NT2/D1 (cell line): ENCODE measurements at places on chromosomes 4 and X.
A peak's percentile ranks its signal among the peaks of the same experiment; 100 is the strongest.

- DNase-seq = no peak
Measured at GRCh38 chrX:45557387-45557786, 356.7 kb upstream of the DIPK2B start.

- DNase-seq = no peak
Measured at GRCh38 chrX:153967536-153968224, 3.9 kb downstream of the HCFC1 start.

- no peak for DNase-seq
Measured at GRCh38 chr4:173301518-173302201, 32.5 kb downstream of the HMGB2 start.

GRCh38 chr4:22848332-22848731 lies 155.6 kb downstream of the GBA3 start:
- DNase-seq = no peak

GRCh38 chr4:81769244-81769643 lies 297.5 kb upstream of the RASGEF1B start:
- no peak for DNase-seq

- peak; percentile 50 for DNase-seq
Measured at GRCh38 chrX:107710617-107711391, 64.8 kb downstream of the TSC22D3 start.

GRCh38 chr4:42234817-42235216 lies 82.4 kb upstream of the BEND4 start:
- no peak for DNase-seq

GRCh38 chr4:27524224-27524623 lies 663.6 kb downstream of the STIM2 start:
- DNase-seq = no peak

DNA sequence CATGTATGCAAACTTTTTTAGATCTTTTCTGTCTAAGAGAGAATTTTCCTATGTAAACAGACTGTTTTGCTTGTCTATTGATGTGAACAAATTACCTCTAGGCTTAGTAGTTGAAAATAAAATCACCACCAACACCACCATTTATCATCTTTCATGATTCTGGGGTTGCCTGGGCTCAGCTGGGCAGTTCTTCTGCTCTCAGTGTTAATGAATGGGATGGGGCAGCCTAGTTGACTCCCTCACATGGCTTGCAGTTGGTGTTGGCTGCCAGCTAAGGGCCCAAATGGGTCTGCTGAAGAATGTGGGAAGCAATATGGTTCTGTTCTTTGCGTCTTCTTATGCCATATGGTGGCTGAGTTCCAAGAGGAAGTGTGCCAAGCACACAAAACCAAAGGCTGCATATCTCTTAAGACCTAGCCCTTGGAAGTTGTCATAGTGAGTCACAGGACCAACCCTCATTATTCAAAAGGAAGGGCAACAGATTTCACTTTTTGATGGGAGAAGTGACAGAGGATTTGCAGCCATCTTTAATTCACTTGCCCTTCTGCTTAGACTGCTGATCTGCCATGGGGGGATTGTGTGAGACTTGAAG lies 17.9 kb downstream of the REELD1 start:
- DNase-seq = no peak

- DNase-seq = no peak
Measured at GRCh38 chr4:104129243-104129642, 365.5 kb downstream of the CXXC4 start.

DNA sequence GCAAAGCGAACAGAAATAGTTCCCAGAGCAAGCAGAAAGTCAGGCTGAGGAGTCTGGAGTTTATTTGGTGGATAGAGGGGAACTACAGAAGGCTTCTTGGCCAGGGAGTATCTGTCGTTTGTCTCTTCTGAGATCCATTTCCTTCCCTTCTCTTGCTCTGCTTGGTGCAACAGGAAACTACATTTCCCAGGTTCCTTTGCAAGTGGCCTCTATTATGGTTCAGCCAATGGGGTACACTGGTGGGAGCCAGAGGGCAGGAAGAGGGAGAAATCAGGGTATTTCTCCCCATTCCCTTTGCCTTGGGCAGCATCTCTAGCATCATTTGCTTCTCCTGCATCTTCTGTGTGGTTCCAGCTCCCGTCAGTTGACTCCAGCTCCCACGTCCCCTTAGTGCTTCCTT lies 142.1 kb downstream of the BCOR start:
- no peak for DNase-seq

DNA sequence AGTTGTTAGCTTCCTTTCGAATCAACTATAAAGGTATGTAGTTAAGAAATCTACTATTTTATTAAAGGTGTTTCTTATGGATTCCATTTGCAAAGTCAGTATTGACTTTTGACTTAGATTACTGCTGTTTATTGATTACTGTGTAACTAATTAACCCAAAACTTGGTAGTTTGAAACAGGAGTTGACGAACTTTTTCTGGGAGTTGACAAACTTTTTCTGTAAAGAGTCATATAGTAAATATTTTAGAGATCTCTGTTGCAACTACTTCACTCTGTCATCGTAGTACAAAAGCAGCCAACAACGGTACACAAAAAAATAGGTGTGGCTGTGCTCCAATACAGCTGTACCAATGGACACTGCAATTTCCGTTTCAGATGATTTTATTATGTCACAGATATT lies 30.2 kb downstream of the AGA start:
- no peak for DNase-seq

- no peak for DNase-seq
Measured at GRCh38 chrX:72584163-72584562, 11.5 kb upstream of the HDAC8 start.

DNA sequence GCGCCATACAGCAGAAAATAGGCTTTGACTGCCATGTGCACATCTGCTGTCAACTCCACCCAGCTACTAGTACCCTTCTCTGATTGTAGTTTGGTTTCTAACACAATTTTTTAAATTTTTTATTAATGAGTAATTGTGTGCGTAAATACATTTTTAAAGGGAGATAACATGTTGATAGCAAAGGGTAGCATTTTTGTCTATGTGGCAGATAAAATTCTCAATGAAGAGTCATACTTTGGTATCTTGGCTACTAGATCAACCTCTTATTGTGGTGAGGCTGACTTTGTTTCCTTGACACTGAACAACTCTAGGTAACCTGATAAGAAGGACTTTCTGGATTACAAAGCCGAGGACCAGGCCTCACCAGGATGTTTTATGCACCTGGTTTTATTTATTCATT lies 9.5 kb downstream of the ADH4 start:
- DNase-seq = no peak

DNA sequence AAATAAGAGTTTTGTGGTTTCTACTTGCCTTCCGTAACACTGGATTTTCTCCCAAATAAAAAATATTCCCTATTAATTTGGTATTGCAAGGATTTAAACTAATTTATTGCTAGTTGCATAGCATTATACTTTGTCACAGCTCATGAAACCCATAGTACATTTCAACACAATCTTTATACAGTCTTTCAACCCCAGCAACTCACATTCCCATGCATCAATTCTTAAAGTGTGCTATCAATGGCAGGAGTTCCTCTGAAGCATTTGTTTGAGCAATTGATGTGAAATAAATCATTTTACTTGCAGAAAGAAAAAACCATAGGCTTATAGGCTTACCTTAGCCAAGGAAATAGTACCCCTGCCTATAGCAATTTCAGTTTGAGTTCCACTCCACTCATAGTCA lies 251.9 kb downstream of the PAPSS1 start:
- DNase-seq = no peak

GRCh38 chrX:23742174-23742696 lies 841 bp downstream of the ACOT9 start:
- DNase-seq = no peak

- peak; percentile 73 for DNase-seq
Measured at GRCh38 chr4:24980064-24980690, 50.6 kb downstream of the LGI2 start.

DNA sequence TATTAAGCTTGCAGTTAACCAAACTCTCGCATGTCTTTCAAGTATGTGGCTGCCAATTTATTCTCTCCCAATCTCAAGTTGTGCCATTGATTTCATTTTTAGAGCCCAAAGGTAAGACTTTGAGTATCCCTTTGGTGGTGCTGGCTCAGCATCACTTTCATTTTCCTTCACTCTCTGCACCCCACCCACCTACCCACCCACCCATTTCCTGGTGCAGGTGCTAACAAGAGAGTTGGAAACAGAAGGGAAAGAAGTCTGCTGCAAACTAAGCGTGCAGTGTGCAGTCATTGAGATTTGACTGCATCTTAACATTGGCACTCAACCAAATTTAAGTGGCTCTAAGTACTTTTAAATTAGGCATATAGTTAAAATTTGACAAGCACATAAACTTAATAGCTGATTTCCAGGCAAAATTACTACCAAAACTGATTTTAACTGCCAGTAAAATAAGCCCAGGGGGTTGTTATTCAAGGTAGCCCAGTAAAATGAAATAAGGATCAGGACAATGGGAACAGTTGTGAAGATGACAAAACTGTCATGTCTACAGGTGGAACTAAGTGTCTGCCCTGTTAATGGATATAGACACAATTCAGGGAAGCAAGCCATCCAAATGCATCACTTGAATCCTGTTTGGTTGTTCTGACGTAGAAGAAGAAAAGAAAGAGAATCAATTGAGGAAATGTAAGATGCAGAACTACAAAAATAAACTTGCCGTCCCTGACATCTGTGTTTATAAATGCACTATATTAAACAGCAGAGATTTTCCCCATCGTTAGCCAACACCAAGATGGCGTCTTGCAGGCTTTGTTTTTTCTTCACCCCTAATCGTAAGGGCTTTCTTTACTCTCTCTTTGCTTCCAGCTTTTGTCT lies 184.2 kb downstream of the KDR start:
- DNase-seq = no peak

GRCh38 chrX:118773782-118774181 lies 46.4 kb downstream of the IL13RA1 start:
- DNase-seq = no peak

DNA sequence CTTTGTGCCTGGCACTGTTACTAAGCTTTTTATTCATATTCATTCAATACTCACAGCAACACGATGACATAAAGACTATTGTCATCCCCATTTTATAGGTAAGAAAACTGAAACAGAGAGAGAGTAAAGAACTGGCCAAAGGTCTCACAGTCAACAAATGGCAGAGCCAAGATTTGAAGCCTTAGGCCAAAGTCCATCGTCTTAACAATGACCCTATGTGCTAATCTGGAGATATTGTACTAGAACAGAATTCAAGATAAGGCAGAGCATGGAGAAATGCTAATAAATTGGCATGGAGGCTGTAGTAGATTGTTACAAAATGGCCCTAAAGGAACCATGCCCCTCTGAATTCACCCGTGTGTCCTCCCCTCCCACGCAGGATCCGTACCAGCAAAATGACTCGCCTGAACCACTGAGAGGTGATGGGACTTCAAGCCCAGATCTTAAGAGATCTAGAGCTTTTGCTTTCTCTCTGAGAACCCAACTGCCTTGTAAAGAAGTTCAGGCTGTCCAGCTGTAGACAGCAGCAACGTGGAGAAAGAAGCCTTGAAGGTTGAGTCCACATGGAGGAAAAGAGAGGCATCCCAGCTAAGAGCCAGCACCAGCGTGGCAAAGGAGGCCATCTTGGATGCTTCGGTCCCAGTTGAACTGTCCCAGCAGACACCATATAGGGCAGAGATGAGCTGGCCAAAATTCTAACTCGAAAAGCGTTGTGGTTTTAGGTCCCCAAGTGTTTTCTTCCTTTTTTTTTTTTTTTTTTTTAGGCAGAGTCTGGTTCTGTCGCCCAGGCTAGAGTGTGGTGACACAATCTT lies 52.8 kb upstream of the RBM47 start:
- DNase-seq = no peak

GRCh38 chr4:9792381-9792780 lies 10.9 kb downstream of the DRD5 start:
- no peak for DNase-seq

DNA sequence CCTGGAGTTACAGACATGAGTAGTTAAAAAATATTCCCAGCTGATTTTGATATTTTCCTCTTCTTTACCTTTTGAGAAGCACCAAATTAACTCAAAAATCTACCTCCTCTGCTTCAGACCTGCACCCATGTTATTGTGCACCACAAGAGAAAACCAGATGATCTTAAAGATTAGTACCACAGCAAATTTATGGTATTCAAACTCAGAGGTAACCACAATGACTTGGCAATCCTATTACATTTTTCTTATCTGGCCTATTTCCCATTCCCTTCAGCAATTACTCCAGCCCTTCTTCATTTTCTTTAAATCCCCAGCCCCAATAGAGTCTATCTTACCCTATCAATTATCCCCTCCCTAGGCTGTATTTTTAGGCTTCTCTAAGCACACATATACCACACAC lies 535.1 kb downstream of the FAT4 start:
- DNase-seq = no peak

DNA sequence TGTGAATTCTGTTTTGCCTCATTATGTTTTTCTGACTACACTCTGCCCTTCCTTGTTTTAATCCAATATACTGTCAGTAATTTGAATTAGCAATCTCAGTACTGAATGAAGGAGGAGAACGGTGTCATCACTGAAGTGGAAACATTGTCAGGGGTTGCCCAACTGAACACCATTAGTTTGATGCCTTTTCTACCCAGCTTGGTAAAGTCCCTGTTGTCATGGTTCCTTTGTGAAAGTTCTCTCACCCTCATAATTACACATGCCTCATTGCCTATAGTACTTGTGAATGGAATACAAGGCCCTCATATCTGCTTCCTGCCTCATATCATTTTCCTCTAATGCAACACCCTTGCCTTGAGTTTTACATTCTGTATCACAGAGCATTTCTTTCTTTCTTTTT lies 76.9 kb downstream of the RRAGB start:
- DNase-seq = no peak

DNA sequence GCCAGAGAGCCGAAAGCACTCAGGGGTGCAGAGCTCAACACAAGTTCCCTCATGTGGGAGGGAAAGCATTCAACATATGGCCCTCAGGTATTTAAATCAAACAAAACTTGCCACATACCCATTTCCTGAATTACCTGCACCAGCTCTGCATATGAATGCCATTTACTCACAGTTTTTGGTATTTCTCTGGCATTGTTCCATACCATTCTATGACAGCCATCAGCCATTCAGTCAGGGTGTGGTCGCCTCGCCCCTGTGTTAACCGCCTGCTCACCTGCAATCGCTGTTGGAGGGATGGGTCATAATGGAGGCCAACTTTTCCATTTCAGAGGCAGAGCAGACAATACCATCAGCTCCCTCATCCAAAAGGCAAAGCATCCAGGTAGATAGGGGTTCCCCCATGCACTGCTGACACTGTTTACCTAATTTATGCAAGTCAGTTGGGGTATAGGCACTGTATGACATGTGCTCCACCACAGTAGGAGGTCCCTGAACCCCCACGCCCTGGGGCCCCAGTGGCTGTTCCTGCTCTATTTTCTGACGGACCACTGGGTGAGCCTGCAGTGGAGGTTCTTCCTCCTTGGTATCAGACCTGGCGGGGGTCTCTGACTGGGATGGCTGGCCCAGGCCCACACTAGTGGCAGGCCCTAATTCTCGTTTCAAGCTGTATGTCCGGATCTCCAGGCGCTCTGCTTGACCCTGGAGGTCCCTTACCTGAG lies 227.1 kb downstream of the ADGRL3 start:
- DNase-seq = no peak

- no peak for DNase-seq
Measured at GRCh38 chrX:29044423-29045184, 457.4 kb downstream of the IL1RAPL1 start.

GRCh38 chr4:73606465-73606974 lies 13.7 kb downstream of the RASSF6 start:
- no peak for DNase-seq

- no peak for DNase-seq
Measured at GRCh38 chrX:54386314-54386713, 28.5 kb upstream of the WNK3 start.

- no peak for DNase-seq
Measured at GRCh38 chrX:121050781-121051180, 3.4 kb downstream of the GLUD2 start.

GRCh38 chr4:105061136-105061696 lies 85.5 kb upstream of the TET2 start:
- DNase-seq = no peak

- DNase-seq = no peak
Measured at GRCh38 chr4:43014256-43014655, 121.7 kb downstream of the GRXCR1 start.
